Activated CD8-positive, alpha-beta T cell treated with anti-CD3 and anti-CD28 coated beads for 36 hours (primary cell): ENCODE measurements at places on chromosomes 3 and 15. TPM values are rescaled to one million over a fixed set of nuclear protein-coding genes. Genes with fewer than 3 reads are reported as not detected.
A peak's percentile ranks its signal among the peaks of the same experiment; 100 is the strongest.

Gene CAMKV
- 1.8 TPM for total RNA-seq

Gene PTPRG
- total RNA-seq = not detected

Gene BRK1
- 108 TPM for total RNA-seq

DNA sequence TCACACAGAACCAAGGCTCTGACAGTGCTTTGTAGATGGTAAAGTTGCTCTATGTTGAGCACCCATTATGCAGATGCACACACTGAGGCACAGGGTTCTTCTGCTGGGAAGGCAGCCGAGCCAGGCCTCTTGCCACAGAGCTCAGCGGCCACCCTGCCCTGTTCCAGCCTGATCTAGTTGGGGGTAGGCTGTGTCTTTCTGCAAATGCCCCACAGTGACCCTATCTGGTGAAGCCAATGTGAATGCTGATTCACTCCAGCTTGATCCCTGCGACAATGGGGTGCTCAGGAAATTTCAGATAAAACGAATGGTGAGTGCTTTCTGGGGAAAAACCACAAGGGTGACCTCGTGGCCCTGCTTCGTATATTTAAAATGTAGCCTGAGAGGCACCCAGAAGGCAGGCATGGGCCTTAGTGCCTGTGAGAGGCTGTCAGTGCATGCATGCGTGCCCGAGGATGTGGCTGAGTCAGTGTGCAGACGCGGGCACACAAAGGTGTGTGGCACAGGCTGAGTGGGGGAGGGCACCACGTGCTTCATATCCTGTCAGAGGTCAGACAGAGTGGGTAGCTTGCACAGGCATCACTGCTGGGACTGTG, 85.7 kb downstream of the ATP2B2 start:
- peak; percentile 69 for DNase-seq
- peaks cover 6% of the 10 kb centered on the region for H3K4me1 ChIP-seq
- H3K27ac ChIP-seq = no peak overlapping the region
- no peaks in the 10 kb centered on the region for H3K36me3 ChIP-seq
- H3K4me3 ChIP-seq = no peak overlapping the region

- no peaks in the 10 kb centered on the region for H3K36me3 ChIP-seq
- H3K27ac ChIP-seq = no peak overlapping the region
- H3K4me1 ChIP-seq = peaks cover 6% of the 10 kb centered on the region
- DNase-seq = no peak
Measured at GRCh38 chr3:101633186-101633585, 43.7 kb downstream of the ZBTB11 start.

DNA sequence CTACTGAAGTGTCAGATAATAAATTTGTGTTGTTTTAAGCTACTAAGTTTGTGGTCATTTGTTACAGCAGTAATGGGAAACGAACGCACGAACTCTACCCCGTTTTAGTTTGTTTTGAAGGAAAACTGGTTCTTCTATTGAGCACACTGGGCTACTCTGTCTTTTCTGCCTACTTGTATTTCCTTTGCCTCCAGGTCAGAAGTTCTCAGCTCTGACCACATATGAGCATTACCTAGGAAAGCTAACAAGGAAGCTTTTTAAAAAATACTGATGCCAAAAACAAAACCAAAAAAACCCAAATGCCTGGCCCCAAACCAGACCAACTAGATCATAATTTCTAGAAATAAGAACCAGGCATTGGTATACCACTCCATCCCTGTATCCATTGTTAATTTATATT, 156.6 kb upstream of the TNIK start:
- H3K4me3 ChIP-seq = no peak overlapping the region
- no peaks in the 10 kb centered on the region for H3K36me3 ChIP-seq
- no peak for DNase-seq
- H3K27ac ChIP-seq = no peak overlapping the region
- no peaks in the 10 kb centered on the region for H3K4me1 ChIP-seq
- H3K27me3 ChIP-seq = peaks cover 7% of the 10 kb centered on the region

DNA sequence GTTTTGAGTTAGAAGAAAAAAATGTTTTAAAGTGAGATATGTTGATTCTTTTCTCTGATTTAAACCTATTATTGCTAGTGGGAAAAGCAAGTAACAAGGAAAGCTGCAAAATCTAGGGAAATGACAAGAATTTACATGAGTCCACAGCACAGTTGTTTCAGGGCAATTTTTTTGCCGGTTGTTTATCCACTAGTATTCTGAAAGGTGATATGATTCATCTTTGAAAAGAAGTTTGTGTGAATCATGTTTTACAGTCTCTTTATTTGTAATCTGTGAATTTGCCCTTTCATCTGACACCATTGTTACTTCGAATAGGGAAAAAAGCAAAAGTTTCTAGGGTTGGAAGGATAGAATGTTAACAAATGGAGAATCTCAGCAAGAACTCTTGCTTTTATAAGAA, 894.7 kb downstream of the OTOL1 start:
- no peaks in the 10 kb centered on the region for H3K4me1 ChIP-seq
- H3K27me3 ChIP-seq = no peaks in the 10 kb centered on the region
- H3K4me3 ChIP-seq = no peak overlapping the region
- no peak overlapping the region for H3K27ac ChIP-seq
- no peaks in the 10 kb centered on the region for H3K36me3 ChIP-seq

DNA sequence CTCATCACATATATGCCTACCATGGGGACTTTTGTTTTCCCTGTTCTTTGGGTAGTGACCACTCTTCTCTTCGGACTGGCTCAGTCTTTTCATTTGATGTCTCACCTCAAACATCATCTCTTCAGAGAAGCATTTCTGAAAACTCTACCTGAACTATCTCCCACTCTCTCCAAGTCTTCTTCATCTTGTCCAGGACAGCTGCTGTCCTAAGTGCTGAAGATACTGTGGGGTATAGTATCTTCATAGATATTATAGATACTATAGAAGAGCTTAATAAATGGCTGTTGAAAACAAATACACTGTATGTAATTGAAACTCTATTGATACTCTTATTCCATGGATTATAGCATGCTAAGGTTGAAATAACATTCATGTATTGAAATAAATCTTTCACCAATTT, 672.3 kb downstream of the CADM2 start:
- no peaks in the 10 kb centered on the region for H3K36me3 ChIP-seq
- H3K4me3 ChIP-seq = no peak overlapping the region
- no peaks in the 10 kb centered on the region for H3K27me3 ChIP-seq
- no peaks in the 10 kb centered on the region for H3K4me1 ChIP-seq
- H3K27ac ChIP-seq = no peak overlapping the region

GRCh38 chr3:48301800-48302166, 31.7 kb downstream of the SPINK8 start:
- peaks cover 36% of the 10 kb centered on the region for H3K36me3 ChIP-seq
- peak overlapping the region; percentile 89 for H3K27ac ChIP-seq
- peak overlapping the region; percentile 86 for H3K4me3 ChIP-seq
- no peaks in the 10 kb centered on the region for H3K27me3 ChIP-seq

- peak; percentile 78 for DNase-seq
- no peak overlapping the region for H3K4me3 ChIP-seq
- H3K4me1 ChIP-seq = no peaks in the 10 kb centered on the region
Measured at GRCh38 chr3:40580494-40581091, 55.8 kb downstream of the ZNF621 start.

DNA sequence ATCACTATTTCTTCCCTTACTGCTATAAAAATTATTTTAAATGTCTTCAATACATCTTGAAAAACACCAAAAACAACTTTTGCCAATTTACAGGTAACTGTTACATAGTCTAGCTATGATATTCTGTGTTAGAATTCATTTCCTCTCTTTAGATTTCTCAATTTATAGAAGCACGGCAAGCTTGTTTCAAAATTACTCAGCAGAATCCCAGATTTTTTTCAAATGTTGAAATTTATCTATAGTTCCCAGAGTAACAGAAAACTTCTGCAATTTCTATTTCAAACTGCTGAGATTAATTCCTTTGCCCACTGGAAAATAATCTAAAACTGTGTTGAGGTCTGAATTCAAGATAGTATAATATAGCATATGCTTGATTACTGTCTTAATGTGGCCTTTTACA, 41.2 kb downstream of the CCPG1 start:
- DNase-seq = no peak
- peaks cover 3% of the 10 kb centered on the region for H3K36me3 ChIP-seq
- no peak overlapping the region for H3K27ac ChIP-seq
- no peak overlapping the region for H3K4me3 ChIP-seq

GRCh38 chr3:67335813-67336212, 318.6 kb downstream of the SUCLG2 start:
- DNase-seq = no peak
- H3K27ac ChIP-seq = no peak overlapping the region
- H3K4me1 ChIP-seq = peaks cover 10% of the 10 kb centered on the region

DNA sequence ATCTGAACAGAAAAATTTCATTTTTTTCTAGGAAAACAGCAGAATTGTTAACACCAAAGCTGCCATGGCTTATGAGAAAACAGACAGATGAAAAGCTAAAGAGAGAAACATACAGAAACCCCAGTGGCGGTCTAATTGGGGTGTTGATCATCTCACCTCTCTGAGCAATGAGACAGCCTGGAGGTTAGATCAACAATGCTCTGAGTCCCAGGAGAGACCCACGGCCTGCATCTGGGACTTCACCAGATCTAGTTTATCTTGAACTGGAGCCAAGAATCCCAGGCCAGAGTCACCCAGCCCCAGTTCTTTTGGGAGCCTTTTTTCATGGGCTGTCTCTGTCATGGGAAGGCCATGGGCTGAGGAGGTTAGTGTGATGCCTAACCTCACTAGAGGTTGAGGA, 3.5 kb upstream of the GALNT15 start:
- H3K4me1 ChIP-seq = no peaks in the 10 kb centered on the region
- no peak overlapping the region for H3K27ac ChIP-seq

GRCh38 chr3:4824926-4825325, 154.3 kb upstream of the BHLHE40 start:
- H3K4me3 ChIP-seq = peak overlapping the region; percentile 68
- peaks cover 98% of the 10 kb centered on the region for H3K4me1 ChIP-seq
- no peaks in the 10 kb centered on the region for H3K27me3 ChIP-seq
- no peak for DNase-seq
- peaks cover 94% of the 10 kb centered on the region for H3K36me3 ChIP-seq
- peak overlapping the region; percentile 100 for H3K27ac ChIP-seq

DNA sequence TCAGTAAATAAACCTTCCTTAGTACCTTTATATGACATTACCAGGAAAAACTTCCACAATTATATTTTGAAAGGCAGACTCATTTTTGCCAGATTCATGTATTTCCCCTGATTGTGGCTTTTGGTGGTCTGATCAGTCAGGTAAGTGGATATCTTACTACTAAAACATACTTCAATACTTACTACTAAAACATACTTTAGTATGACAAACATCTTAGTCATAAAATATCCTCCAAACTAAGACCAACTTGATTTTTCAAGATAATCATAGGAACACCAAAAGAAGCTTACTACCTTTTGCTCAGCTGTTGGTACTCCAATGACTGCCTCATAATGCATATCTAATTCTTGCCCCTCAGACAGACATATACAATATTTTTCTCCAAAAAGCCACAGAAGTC, 9.3 kb downstream of the TJP1 start:
- H3K36me3 ChIP-seq = no peaks in the 10 kb centered on the region
- no peak overlapping the region for H3K4me3 ChIP-seq
- H3K4me1 ChIP-seq = no peaks in the 10 kb centered on the region
- peaks cover 60% of the 10 kb centered on the region for H3K27me3 ChIP-seq
- no peak for DNase-seq
- no peak overlapping the region for H3K27ac ChIP-seq

- no peak overlapping the region for H3K27ac ChIP-seq
- peaks cover 17% of the 10 kb centered on the region for H3K36me3 ChIP-seq
- H3K27me3 ChIP-seq = no peaks in the 10 kb centered on the region
- H3K4me1 ChIP-seq = peaks cover 4% of the 10 kb centered on the region
- DNase-seq = no peak
Measured at GRCh38 chr3:126433496-126434263, 39.0 kb downstream of the CFAP100 start.

GRCh38 chr3:15616053-15616452, 14.5 kb downstream of the BTD start:
- H3K27ac ChIP-seq = no peak overlapping the region
- H3K27me3 ChIP-seq = no peaks in the 10 kb centered on the region
- DNase-seq = no peak
- H3K4me3 ChIP-seq = no peak overlapping the region

- H3K27me3 ChIP-seq = no peaks in the 10 kb centered on the region
- peaks cover 2% of the 10 kb centered on the region for H3K4me1 ChIP-seq
- DNase-seq = no peak
- no peaks in the 10 kb centered on the region for H3K36me3 ChIP-seq
- H3K27ac ChIP-seq = no peak within 1 kb of the TSS
Measured at GRCh38 chr15:84883916-84884781, at the start of gene SLC28A1. TSS of gene SLC28A1 (plus strand) at chr15:84884662. CDS start at chr15:84887761, 3,099 bp downstream.

DNA sequence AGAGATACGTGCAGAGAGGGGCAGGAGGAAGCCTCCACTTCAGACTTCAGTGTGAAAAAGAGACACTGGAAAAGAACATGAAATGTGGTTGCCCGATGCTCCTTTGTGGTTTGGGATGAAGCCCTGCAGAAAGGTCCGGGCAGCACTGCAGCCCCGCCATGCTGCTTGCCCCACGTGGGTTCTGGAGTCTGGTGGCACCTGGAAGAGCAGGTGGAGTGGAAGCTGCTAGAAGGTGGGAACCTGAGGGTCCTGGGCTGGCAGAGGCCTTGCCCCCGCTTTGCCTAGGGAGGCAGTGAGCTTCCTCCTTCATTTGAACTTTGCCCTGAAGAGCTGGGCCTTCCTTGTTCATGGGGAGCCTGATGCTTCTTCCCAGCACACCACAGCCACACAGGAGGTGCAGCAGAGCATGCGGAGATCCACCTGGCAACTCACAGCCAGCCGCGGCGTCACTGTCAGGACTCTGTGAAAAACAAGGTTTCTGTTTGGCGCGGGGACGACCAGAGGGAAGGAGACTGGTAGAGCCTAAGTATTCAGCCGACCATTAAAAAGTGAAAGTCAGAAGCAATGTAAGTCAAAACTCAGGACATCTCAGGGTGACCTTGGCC, 59.0 kb downstream of the APBA2 start:
- H3K27ac ChIP-seq = no peak overlapping the region
- no peak overlapping the region for H3K4me3 ChIP-seq
- peaks cover 39% of the 10 kb centered on the region for H3K36me3 ChIP-seq
- H3K4me1 ChIP-seq = peaks cover 78% of the 10 kb centered on the region
- H3K27me3 ChIP-seq = no peaks in the 10 kb centered on the region
- no peak for DNase-seq

DNA sequence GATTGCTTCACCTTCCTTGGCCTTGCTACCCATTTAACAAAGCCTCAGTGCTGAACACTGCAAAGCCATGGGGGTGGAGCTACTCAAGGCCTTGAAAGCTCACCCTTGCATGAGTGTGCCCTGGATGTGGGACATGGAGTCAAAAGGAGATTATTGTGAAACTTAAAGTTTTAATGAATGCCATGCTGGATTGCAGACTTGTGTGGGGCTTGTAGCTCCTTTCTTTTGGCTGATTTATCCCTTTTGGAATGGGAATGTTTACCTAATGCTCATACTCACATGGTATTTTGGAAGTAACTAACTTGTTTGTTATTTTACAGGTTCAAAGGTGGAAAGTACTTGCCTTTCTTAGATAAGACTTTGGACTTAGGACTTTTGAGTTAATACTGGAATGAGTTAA, 538.5 kb upstream of the NECTIN3 start:
- DNase-seq = no peak
- H3K4me1 ChIP-seq = no peaks in the 10 kb centered on the region
- peaks cover 3% of the 10 kb centered on the region for H3K27me3 ChIP-seq
- H3K36me3 ChIP-seq = no peaks in the 10 kb centered on the region
